Stimulated activated CD4-positive, alpha-beta T cell treated with anti-CD3 and anti-CD28 coated beads, Interleukin-1b, Interleukin-23, amount 100 ng/mL, for 1 hour (primary cell): ENCODE measurements at places on chromosomes 6 and 20.

GRCh38 chr6:83439201-83439600, 8.3 kb upstream of the ME1 start:
- DNase-seq, result no peak

- DNase-seq, result no peak
Measured at GRCh38 chr20:846894-847278, 13.4 kb downstream of the FAM110A start.

DNA sequence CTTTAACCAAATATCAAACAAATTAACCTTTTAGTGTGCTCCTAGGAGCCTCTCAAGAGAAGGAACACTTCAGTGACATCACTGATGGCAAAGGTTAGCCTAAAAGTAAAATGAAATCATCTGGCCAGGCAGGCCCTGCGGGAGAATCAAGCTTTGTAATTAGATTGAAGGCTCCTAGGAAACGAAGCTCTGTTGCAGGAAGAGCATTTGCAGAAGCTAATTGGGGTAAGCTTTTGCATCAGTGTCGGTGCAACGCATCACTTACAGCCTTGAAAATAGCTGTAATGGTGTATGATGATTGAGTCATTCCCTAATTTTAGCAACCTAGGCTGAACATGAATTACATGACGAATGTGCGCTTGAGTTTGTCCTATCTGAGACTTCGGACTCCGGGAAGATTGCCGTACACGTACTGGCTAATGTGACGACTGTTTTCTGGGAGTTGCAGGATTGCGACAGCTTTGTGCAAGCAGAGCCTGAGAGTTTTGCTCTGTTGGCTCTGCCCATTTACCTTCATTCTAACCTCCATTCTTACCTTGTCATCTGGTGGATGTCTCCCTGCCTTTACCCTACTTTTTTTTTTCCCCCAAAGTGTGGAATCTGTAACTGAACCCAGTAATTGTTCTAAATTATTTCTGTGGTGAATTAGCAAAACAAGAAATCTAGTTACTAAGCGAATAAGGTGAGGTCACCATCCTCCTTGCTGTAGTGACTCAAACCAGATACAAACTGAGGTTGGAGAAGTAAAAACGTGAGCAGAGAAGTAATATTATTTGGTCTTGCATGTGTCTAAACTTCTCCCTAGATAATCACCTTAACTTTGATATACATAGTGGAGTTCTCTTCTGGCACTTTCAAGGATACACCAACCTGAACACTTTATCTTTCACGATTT, 675.9 kb upstream of the CITED2 start:
- no peak for DNase-seq

DNA sequence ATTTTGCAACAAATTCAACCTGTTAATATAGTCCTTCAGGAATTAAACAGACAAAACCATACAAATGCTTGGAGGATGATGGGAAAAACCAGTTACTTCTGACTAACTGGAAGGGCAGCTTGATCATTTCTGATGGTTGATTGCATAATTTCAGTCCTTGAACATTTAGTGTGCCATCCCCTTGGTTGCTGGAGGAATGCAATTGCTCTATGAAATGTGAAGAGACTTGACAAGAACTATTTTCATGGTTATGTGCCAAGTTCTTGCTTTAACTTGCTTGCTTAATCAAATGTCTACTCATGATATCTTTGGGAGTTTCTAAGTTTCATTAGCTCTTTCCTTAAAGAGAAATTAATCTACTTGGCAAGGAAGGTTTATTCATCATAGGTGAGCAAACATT, 45.2 kb downstream of the ANKEF1 start:
- DNase-seq, result no peak

DNA sequence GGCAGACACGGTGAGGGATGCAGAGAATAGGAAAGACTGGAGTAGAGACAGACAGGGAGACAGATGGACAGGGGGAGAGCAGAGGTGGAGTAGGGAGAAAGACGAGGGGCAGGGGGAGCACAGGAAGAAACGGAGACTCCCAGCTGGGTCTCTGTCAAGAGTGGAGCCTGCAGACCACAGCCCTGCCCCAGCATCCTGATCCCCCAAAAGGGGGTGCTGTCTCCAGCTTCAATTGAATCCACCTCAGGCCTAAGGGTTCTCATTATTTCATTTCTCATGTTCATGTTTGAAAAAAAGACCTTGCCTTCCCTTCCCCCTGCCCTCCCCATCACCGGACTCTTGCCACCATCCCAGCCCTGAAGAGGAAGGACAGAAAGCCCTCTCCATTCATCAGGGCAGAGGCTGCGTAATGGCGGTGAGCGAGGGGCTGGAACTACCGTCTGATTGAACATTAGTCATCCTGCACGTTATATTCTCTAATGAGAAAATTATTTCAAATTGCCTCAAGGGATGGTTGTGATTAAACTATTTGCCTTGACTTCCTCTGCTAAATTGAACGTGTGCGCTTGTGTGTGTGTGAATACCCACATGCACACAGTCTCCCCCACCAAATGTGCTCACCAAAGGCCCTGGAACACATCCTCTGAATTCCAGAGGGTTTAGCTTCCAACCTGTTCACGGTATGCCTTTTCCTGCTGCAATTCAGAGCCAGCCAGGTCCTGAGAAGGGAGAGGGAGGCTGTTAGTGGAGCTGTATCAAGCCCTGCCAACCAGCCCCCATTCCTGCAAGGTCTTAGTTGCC, 98.3 kb downstream of the CDC5L start:
- no peak for DNase-seq

GRCh38 chr6:48628316-48628715, 517.3 kb upstream of the PTCHD4 start:
- no peak for DNase-seq

DNA sequence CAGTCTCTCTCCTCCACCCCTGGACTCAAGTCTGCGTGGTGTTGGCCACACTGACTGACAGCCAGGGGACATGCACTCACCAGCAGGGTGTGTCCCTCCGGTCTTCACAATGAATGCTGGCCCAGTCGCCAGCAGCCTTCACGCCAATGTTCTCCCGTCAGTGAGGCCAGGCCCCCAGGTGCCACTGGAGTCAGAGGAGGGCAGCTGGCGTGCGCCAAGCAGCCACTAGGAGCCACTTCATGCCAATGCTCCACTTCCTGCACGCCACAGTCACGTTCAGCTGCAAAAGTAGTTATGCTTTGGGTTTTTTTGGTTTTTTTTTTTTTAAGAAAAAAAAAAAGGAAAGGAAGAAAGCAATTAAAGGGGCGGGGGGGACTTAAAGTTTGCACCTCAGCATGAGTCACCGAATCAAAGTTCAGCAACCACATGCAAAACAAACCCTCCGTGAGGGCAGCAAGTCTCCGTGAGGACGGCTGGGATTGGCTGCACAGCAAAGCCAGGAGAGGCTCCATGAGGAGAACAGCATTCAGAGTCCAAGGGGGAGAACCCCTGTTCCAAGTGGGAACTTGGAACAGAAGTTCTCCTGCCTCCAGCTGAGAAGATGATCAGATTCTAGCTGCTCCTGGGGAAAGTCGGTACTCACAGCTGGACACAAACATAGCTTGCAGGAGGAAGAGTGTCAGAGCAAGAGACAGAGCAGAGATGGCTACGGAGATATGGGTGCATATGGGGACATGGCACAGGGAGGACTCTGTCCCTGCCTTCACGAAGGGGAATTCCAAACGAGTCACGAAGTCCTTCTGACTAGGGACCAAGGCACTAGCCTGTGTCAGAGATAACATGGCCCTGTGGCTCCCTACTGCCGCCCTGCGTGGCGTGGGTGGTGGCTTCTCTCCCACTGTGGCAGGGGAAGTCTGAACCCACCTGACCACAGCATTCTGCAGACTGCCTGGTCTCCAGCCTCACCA, at the start of gene ZC3H12D:
Gene ZC3H12D (minus strand): TSS at position 282 of the 968 bp plus-strand sequence. CDS start 10,471 bp downstream, outside the sequence.
- no peak for DNase-seq

DNA sequence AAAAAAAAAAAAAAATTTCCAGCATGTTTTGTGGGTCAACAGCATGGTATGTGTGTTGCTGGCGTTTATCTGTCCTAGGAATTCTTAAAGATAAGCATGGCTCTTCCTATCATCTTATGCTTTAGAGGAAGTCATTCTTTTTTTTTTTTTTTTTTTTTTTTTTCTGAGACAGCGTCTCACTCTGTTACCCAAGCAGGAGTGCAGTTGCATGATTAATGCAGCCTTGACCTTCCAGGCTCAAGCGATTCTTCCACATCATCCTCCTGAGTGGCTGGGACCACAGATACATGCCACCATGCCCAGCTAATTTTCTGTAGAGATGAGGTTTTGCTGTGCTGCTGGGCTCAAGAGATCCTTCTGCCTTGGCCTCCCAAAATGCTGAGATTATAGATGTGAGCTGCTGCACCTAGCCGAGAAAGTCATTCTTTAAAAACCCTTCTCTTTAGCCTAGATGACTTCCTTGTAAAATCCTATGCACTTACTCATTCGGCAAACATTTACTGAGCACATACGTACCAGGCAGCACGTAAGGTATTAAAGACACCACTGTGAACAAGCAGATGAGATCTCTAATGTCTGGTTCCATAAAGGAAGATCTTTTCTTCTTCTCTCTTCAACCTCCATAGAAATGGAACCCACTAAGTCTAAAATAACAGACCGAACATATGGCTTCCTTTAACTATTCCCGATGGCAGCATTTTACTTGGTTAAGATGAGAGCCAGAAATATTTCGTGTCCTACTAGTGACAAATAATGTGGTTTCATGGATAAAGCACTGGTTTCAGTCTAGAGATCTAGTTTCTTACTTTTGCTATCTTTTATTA, 122.4 kb downstream of the RIN2 start:
- DNase-seq, result no peak

GRCh38 chr20:43955750-43956191, 41.1 kb downstream of the TOX2 start:
- no peak for DNase-seq
